Right forelimb (tissue), 1 donor: ENCODE measurements at places on chromosomes 4 and X.

DNA sequence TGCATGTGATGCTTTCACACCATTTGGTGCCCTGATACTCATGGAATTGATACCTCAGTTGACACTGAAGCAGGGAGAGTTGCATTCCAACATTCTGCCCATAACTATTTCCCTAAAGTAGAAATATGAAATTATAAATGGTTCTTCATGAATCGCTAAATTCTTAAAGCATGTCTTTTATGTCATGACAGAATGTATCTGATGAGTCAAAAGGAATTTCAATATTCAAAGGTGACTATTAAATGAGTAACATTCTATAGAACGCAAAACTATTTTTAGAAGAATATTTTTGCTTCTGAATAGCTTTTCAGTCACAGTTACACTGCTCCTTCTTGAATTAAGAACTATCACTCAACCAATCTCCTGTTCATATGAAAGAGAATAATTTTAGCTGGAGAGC is 152.8 kb downstream of the ADGRA3 start:
- DNase-seq: no peak

GRCh38 chr4:1792832-1793495 is at the start of gene FGFR3:
TSS of gene FGFR3 (plus strand) at chr4:1793293. CDS start at chr4:1793935, 642 bp downstream.
- DNase-seq: no peak

- DNase-seq: no peak
Measured at GRCh38 chrX:13697455-13697854, 8.5 kb downstream of the RAB9A start.

GRCh38 chr4:117692538-117692937 is 341.7 kb upstream of the NDST3 start:
- no peak for DNase-seq

GRCh38 chrX:47214435-47215077 is 3.9 kb upstream of the CDK16 start:
- DNase-seq: no peak

DNA sequence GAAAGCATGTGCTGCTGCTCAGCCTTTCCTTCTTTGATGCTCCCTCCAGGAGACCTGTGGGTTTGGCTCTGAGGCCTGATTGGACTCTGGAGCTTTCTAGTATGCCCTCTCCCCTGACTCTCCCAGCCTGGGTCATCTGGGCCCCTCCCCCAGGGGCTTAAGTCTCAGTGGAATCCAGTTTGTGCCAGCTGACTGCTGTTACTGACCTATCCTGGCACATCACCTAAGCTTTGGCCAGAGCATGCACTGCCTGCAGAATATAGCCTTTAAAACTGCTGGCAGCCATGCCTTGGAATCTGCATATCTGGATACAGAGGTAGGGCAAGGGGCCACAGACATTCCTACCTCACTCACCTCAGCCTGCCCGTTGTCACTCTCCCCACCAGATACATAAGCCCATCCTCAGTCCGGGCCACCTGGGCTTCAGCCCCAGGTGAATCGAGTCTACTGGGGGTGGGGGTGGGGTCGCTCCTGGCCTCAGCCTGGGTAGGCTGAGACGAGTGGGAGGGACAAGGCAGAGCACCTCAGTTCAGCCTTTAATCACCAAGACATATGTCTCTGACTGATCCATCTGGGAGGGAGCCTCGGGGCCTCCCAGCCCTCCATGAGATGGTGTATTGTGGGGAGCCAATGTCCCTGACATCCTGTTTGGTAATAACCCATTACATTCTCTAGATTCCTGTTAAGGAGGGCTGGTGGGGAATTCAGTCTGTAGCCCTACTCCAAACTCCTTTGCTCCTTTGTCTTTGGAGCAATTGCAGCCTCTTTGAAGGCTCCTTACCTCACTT is 61.2 kb downstream of the STARD8 start:
- DNase-seq: no peak

- DNase-seq: no peak
Measured at GRCh38 chrX:75623535-75623934, 100.7 kb upstream of the ZDHHC15 start.

- no peak for DNase-seq
Measured at GRCh38 chrX:64152857-64153256, 52.7 kb downstream of the AMER1 start.

DNA sequence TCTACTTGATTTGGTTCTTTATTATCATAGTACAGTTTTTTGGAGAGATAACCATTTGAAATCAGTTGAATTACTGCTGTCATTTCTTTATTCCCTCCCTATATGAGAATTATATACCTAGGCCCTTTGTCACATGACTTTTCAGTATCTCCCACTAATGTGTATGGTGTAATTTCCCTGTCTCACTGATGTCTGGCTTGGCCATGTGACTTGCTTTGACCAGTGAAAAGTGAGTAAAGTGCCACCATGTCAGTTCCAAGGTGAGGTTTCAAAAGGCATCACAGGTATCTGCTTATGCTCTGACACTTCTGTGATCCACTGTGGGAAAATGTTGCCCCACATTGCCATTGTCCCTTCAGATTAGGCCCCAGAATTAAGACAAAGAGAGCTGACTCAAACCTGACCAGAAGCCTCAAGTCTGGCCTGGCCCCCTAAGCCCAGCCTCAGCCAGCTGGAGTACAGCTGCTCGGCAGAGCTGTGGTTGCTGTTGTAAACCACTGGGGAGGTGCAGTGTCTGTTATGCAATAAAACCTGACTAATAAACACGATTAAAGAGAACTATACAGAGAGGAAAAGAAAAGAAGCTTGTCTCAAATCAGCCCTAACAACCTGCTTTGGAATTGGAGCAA is 27.5 kb downstream of the SETD7 start:
- DNase-seq: no peak

DNA sequence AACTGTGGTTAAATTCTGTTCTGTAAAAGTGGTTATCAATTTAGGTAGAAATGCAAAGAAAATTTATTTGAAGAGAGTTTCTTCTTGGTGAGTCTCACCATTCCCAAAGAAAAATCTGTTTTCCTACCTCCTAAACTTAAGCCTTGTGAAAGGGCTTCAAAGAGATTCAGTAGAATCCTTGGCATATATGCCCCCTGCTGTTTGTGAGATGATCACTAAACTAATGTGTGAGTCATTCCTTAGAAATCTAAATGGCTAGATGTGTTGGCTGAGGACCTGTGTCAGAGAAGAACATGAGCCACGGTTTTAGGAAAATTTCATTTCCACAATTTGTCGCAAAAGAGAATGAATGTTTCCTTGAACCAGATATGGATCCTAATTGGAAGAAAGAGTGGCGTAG is 260.9 kb downstream of the SLC7A11 start:
- no peak for DNase-seq

- no peak for DNase-seq
Measured at GRCh38 chr4:57094832-57095223, 15.4 kb downstream of the IGFBP7 start.

DNA sequence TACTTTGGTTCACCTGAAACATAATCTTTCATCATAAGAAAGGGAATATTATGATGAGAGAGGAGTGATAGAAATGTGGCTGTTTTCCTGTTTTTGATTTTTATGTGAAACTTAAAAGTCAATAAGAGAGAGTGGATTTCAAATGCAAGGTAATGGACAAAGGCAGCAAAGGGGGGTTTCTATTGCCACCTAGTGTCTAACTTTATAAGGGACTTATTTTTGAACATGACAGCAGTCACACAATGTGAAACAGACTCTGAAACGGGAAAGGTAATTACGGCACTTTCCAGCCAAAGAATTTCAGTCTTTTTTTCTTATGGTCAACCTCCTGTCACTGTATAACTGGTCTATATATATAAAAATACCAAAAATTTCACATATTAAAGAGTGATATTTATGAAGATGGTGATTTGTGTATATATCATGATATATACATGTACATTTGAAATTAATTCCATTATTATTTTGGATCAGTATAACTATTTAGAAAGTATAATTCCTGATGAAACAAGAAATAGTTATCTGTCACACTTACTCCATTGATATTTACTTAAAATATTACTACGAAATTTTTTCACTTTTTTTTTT is 127.1 kb downstream of the FBXO8 start:
- DNase-seq: no peak

DNA sequence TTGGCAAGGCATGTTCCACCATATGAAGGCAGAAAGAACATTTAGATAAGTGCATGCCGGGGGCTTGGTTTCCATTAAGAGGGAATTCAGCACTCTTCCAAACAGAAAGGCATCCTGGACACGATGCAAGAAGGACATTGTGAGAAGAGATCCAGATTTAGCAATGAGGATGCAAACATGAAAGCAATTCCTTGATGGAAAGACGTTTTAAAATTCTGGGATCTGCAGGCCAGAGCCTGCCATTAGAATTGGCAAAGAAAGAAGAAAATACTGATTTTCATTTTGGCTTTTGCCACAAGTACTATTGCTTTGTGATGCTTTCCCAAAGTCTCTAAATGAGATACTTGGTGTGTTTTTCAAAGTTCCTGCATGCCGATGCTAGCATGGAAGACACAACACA is 367.6 kb downstream of the PPP3CA start:
- DNase-seq: no peak

GRCh38 chrX:46572340-46572936 is 1.1 kb upstream of the CHST7 start:
- DNase-seq: no peak
